PC-3 (cell line): ENCODE measurements at places on chromosomes 16 and 17. TPM values are rescaled to one million over a fixed set of nuclear protein-coding genes. Genes with fewer than 3 reads are reported as not detected.

DNA sequence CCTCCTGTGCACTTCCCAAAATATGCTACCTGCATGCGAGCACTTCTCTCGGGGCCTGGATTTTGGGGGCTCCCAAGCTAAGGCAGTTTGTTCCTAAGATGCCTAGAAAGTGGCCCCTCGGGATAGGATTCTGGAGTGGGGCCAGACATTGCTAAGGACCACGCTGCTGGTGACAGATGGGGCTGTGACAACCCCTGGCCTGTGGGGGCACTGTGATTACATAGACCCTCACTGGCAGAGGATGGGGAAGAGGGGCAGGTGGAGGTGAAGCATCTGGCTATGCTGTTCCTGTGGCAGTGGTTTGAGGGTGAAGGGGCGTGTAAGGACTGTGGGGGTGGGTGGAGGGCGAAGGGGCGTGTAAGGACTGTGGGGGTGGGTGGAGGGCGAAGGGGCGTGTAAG lies 128.4 kb downstream of the ENGASE start:
- no peak overlapping the region for H3K27ac ChIP-seq
- H3K27me3 ChIP-seq, result peaks cover 89% of the 10 kb centered on the region
- H3K4me1 ChIP-seq, result no peaks in the 10 kb centered on the region
- H3K36me3 ChIP-seq, result no peaks in the 10 kb centered on the region
- no peak for DNase-seq

DNA sequence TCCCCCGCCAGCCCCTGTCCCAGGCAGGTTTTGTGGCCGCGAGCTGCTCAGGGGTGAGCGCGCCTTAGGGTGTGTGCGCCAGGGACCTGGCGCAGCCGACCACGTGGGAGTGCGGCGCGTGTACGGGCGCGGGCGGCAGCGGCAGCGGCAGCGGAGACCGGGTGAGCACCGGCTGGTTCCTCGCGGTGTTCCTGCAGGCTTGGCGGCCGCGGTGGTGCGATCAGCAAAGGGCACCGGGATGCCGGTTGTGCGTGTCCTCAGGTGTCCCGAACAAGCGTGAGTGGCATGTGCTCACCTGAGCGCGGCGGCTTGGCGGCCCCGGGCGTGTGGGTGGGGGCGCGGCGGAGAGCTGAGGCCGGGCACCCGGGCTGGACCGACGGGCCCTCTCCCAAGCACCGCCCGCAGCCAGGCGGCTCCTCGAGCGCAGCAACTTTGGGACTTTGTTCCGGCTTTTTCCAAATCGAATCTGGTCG lies 381 bp upstream of the HSD11B2 start:
- H3K27me3 ChIP-seq, result no peaks in the 10 kb centered on the region
- peak; percentile 29 for DNase-seq
- peaks cover 3% of the 10 kb centered on the region for H3K4me1 ChIP-seq
- H3K36me3 ChIP-seq, result no peaks in the 10 kb centered on the region
- H3K27ac ChIP-seq, result no peak overlapping the region

DNA sequence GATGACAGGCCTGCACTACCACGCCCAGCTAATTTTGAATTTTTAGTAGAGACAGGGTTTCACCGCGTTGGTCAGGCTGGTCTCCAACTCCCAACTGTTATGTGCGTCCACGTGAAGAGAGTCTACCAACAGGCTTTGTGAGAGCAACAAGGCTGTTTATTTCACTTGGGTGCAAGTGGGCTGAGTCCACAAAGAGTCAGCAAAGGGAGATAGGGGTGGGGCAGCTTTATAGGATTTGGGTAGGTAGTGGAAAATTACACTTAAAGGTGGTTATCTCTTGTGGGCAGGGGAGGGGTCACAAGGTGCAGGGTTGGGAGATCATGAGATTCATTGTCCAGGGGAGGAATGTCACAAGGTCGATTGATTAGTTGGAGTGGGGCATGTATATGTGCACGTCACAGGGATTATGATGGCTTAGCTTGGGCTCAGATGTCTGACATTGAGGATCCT lies 111.6 kb downstream of the GOSR1 start:
- H3K27me3 ChIP-seq, result no peaks in the 10 kb centered on the region
- H3K27ac ChIP-seq, result no peak overlapping the region
- no peaks in the 10 kb centered on the region for H3K36me3 ChIP-seq
- no peak overlapping the region for H3K4me3 ChIP-seq

GRCh38 chr17:30378241-30378824 lies 394 bp upstream of the CPD start:
- no peak overlapping the region for H3K27ac ChIP-seq
- H3K4me3 ChIP-seq, result peak overlapping the region; percentile 89
- no peaks in the 10 kb centered on the region for H3K27me3 ChIP-seq
- DNase-seq, result no peak

DNA sequence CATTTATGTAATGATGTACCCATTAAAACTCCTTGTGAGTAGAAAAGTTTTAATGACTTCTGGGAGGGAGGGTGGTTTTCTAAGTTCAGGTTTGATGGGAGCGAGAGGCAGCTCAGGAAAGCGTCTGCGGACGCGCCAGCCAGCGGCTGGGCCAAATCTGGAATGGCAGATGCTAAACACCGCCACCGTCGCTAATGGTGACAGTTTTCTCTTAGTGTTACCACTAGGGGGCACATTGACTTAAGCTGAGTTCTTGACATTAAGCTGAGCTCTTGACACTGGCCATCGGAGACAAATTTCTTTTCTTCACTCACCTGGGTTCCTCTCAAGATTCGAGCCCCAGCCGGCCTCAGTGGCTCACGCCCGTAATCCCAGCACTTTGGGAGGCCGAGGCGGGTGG lies 6.7 kb downstream of the TRPV1 start:
- H3K36me3 ChIP-seq, result peaks cover 8% of the 10 kb centered on the region
- peaks cover 12% of the 10 kb centered on the region for H3K4me1 ChIP-seq
- DNase-seq, result no peak
- no peaks in the 10 kb centered on the region for H3K27me3 ChIP-seq

DNA sequence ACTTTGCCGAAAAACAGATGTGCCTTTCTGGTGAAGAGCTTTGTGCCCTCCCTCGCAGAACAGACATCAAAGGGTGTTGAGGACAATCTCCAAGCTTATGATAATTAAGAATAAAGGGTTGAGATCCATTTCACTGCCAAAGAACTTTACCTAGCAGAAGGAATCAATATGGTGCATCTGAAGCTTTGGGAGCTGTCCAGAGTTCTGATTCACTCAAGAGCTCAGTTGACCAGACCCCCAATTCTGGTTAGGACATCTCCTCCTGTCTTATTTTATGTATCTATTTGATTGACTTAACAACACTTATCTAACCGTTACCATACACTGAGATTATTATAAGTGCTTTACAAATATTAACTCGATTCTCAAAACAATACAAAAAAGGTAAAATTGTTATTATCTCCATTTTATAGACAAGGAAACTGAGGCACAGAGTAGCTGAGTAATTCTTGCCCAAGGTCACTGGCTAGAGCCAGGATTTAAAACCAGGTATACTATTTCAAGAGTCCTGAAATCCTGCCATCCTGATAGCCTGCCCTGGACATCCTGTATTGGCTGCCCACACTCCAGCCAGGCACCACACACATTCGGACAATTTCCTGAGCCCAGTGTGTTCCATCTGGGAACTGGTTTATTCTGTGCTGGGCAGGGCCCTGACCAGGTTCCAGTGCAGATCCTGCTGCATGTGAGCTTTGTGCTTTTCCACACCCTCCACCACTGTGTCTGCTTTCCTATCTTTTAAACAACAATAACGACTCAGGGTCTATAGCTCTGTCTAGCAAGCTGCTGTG lies 29.8 kb downstream of the PITPNM3 start:
- H3K27me3 ChIP-seq, result no peaks in the 10 kb centered on the region

- no peaks in the 10 kb centered on the region for H3K27me3 ChIP-seq
- no peaks in the 10 kb centered on the region for H3K4me1 ChIP-seq
- H3K36me3 ChIP-seq, result peaks cover 4% of the 10 kb centered on the region; the same call in 1 of the 2 replicates
- DNase-seq, result no peak
- H3K4me3 ChIP-seq, result no peak overlapping the region
- no peak overlapping the region for H3K27ac ChIP-seq
Measured at GRCh38 chr17:37535906-37536305, 46.2 kb downstream of the DUSP14 start.

- H3K36me3 ChIP-seq, result no peaks in the 10 kb centered on the region
- no peaks in the 10 kb centered on the region for H3K4me1 ChIP-seq
- no peak for DNase-seq
- peaks cover 91% of the 10 kb centered on the region for H3K27me3 ChIP-seq
Measured at GRCh38 chr16:86363836-86364618, 146.3 kb upstream of the FOXF1 start.

DNA sequence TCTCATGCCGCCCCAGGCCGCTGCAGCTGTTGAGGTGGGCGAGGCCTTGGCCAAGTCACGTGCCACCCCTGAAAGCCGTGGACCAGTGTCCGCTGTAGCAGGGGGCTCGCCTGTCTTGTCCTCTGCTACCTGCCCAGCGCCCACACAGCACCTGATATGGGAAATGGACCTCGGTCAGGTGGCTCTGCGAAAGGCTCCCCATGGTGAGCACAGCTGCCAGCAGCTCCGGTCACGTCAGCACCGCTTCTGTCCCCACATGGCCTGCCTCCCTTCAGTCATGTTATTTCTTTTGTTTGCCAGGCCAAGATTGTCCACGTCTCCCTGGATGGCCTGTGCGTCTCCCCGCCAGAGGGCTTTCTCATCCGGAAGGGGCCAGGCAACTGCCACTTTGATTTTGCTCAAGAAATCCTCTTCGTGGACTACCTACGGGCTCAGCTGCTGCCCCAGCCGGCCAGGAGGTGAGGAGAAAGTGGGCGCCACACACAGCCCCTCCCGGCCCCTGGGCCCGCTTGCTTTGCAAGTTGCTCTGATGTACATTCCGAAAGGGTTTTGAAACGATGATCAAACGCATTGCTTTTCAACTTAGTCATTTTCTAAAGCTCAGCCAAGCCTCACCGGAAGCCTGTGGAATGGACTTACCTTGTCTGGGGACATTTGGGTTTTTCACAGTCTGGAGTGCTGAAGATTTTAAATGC lies 219.8 kb downstream of the KATNIP start:
- H3K36me3 ChIP-seq, result peaks cover 1% of the 10 kb centered on the region; the same call in 1 of the 2 replicates
- no peak overlapping the region for H3K4me3 ChIP-seq
- peak; percentile 7 for DNase-seq
- H3K27me3 ChIP-seq, result no peaks in the 10 kb centered on the region

DNA sequence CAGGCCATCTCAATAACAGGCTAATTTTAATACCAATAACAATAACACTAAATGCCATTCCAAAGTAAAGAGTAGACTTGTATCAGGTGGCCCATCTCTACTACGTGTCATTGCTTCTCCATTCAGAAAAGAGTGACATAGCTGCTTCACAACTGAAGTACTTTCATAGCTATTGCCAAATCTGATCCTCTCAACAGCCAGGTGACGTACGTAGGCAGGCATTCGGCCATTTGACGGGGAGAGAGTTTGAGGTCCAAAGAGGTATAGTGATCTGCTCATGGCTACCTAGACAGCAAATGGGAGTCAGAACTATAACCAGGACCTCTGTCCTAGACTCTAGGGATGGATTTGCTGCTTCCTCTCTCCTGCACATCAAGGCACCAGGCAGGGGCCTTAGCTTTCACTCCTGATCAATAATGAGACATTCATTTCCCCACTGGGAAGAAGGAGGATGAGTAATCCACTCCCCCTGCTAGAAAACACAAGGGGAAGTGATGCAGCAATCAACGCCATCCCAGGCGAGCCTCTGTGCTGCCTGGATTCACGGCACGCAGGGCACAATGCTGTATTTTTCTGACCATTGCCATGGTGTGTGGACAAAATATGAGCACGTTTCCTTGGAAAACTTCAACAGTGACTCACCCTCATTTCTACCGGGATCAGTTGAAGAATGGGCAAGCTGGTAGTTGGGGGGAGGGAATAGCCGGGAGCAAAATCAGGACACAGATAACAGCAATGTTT lies 80.9 kb downstream of the SPACA3 start:
- peaks cover 10% of the 10 kb centered on the region; the same call in 1 of the 2 replicates for H3K27me3 ChIP-seq
- peak; percentile 58 for DNase-seq
- H3K36me3 ChIP-seq, result no peaks in the 10 kb centered on the region
- peak overlapping the region; percentile 51 for H3K27ac ChIP-seq
- H3K4me3 ChIP-seq, result no peak overlapping the region
- peaks cover 10% of the 10 kb centered on the region; the same call in 1 of the 2 replicates for H3K4me1 ChIP-seq

GRCh38 chr17:41977991-41978390 lies 11.4 kb downstream of the CNP start:
- DNase-seq, result peak; percentile 43
- H3K4me1 ChIP-seq, result peaks cover 13% of the 10 kb centered on the region
- H3K27me3 ChIP-seq, result no peaks in the 10 kb centered on the region
- no peak overlapping the region for H3K27ac ChIP-seq
- H3K36me3 ChIP-seq, result peaks cover 19% of the 10 kb centered on the region; the same call in 1 of the 2 replicates

DNA sequence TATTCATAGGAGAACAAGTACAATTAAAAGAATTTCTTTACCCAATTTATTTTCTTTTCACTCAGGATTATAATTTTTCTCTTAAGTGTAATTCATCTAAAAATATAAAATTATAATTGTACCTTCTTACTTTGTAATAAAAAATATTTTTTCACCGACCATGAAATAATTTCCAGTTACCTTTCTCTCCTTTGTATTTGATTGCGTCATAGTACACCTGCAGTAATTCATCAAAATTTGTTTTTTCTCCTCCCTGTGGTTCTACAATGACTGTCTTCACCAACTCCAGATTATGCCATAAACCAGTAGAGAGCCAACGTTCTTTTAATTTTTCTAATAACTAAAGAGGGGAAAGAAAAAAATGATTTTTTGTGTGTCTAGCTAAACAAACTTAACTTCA lies 119.1 kb downstream of the BRIP1 start:
- no peak overlapping the region for H3K4me3 ChIP-seq
- DNase-seq, result no peak
- no peak overlapping the region for H3K27ac ChIP-seq

DNA sequence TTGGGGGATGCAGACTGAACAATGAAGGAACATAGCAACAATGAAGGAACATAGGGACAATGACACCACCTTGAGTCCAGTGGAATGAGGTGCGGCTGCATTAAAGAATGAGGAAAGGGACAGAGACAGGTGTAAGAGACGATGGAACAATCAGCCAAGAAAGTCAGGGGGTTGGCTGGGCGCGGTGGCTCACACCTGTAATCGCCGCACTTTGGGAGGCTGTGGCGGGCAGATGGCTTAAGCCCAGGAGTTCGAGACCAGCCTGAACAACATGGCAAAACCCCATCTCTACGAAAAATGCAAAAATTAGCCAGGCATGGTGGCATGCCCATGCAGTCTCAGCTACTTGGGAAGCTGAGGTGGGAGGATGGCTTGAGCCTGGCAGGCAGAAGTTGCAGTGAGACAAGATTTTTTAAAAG lies 13.6 kb upstream of the CBFB start:
- no peak for DNase-seq
- no peaks in the 10 kb centered on the region for H3K36me3 ChIP-seq
- no peak overlapping the region for H3K4me3 ChIP-seq
- no peak overlapping the region for H3K27ac ChIP-seq

CNTD1 gene
- total RNA-seq, result not detected in 2 replicates

NACA2 gene
- not detected in 2 replicates for total RNA-seq

COQ7 gene
- total RNA-seq, result 12.2 and 25.0 TPM in 2 replicates

CUEDC1 gene
- 31.6 and 53.4 TPM in 2 replicates for total RNA-seq

SLC22A31 gene
- total RNA-seq, result 5.6 and 8.4 TPM in 2 replicates

PPM1E gene
- total RNA-seq, result not detected in 2 replicates

TTC19 gene
- total RNA-seq, result 187 and 436 TPM in 2 replicates

TP53TG3F gene
- not detected in 2 replicates for total RNA-seq

OR1A1 gene
- total RNA-seq, result not detected in 2 replicates

SOST gene
- not detected in 2 replicates for total RNA-seq

CCL15 gene
- total RNA-seq, result not detected in 2 replicates

TOX3 gene
- not detected in 2 replicates for total RNA-seq
